ENCODE measurements at places on chromosomes 11 and 22. TPM values are rescaled to one million over a fixed set of nuclear protein-coding genes. Genes with fewer than 3 reads are reported as not detected.

NADSYN1 gene
- total RNA-seq: 46.8 TPM

ACRV1 gene
- not detected for total RNA-seq

GDPD4 gene
- total RNA-seq: not detected

OR5B17 gene
- total RNA-seq: not detected

ARHGEF17 gene
- 6.6 TPM for total RNA-seq

RNF141 gene
- 21.8 TPM for total RNA-seq

MUC5AC gene
- not detected for total RNA-seq

OR51E1 gene
- total RNA-seq: not detected

CNTF gene
- 0.26 TPM for total RNA-seq

E2F8 gene
- total RNA-seq: 5.6 TPM

DNA sequence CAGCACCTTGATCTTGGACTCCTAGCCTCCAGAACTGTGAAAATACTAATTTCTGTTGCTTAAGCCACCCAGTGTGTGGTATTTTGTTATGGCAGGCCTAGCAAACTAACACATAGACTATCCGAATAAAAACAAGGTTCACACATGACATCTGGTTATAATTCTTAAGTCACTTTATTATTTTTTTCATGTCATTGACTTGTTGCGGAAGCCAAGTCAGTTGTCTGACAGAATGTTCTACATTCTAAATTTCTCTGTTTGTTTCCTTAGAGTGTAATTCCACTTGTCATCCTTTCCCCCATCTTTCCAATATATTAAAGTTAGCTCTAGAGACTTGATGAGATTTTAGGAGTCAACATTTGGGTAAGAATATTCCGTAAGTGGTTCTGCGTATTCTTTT is 40.6 kb downstream of the RAB30 start:
- no peak for DNase-seq

DNA sequence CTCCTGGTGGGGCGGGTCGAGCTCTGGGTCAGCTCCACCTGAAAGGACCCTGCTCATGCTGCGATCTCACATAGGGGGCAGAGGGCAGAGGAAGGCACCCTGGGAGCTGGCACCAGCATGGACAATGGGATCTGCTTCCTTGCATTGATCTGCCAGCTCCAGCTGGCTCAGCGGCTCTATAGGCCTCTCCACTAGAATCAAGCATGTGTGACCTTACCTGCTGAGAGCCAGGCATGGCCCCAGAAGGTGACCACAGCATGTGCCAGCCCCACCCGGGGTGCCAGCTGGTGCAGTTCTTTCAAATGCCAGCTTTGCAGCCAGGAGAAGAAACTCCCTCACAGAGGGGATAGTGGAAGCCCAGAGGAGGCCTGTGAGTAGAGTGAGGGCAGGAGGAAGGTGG is 22.0 kb upstream of the KLHL35 start:
- DNase-seq: no peak

DNA sequence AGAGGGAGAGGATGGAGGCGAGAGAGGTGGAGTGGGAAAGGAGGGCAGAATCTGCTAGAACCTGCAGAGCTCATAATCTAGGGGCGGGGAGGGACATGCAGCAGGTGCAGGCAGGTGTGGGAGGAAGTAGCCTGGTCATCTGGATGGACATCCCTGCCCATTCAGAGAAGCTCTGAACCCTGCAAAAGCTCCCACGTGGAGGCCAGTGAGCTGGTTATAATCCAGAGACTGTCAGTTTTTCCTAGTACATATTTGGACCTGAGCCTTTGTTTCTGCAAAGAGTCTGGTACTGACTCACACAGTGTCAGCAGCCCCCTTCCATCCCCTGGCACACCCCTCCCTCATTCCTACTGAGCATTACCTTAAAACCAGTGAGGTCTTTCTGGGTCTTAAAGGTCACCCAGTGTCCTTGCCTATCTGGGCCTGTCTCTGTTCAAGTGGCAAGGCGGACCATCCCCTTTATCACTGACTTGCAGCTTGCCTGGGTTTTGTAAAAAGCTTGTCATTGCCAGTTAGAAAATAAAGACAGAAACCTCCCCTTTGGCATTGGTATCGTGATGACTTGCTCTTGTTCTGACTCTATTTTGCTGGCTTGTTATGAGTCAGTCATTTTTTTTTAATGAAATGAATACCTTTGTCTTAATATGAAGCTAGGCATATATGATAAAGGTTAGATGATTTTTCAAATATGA is 26.1 kb downstream of the PTPRJ start:
- no peak for DNase-seq

DNA sequence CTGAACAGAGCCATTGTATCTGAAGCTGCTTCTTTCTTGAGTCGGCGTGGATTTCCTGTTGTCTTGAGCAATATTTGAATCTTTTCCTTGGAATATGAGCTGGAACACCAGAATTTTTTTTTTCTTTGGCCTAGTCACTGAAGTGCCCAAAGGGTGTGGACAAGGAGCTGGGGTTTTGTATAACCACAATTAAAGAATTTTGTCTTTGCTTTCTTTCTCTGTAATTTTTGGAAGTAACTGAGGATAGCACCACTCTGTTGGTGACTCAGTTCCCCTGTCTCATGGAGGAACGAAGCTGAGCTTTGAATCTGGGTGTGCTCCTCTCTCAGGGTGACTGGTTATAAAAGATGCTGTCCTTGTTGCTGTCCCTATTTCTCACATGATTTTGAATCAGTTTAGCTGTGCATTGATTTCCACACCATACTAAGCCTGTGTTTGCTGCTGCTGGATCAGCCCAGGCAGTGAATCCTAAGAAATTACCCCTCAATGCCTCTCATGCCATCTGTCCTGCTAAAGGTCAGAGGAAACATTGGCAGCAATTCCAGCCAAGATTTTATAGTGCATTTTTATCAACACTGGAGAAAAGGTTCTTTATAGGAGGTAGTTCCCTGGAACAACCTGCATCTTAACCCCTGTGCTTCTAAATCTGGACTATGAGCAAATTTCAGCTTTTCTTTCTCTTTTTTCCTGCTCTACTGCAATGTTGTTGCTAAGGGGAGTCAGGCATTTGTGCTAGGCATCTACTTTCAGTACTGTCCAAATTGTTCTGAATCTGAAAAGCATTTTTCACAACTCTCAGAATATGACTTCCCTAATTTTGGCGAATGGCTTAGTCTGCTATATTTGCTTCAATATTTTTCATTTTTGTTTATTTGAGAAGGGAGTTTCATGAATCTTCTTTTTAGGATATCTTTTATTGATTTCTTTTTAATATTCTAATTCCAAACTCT is 540.8 kb downstream of the SOX6 start:
- no peak for DNase-seq

- no peak for DNase-seq
Observed at GRCh38 chr11:2797741-2798361, 87.7 kb downstream of the CDKN1C start.

DNA sequence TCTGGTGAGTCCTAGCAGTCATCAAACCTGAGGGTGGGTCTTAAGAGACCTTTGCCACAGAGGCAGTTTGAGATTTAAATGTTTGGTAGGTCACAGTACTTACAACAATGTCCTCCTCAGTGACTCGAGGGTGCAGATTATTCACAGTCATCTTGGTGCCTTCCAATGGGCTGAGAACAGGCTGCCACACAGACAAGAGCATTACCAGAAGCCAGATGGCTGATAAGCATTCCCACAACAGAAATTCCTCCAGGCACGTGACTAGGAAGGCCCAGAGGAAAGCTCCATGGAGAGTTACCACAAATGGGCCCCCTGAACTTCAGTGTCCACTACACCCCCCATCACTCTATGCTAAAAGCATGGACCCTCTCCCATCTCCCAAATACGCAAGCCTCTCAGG is 19.2 kb downstream of the POLDIP3 start:
- no peak for DNase-seq

GRCh38 chr11:109788948-109789490 is 304.2 kb upstream of the ZC3H12C start:
- DNase-seq: no peak

DNA sequence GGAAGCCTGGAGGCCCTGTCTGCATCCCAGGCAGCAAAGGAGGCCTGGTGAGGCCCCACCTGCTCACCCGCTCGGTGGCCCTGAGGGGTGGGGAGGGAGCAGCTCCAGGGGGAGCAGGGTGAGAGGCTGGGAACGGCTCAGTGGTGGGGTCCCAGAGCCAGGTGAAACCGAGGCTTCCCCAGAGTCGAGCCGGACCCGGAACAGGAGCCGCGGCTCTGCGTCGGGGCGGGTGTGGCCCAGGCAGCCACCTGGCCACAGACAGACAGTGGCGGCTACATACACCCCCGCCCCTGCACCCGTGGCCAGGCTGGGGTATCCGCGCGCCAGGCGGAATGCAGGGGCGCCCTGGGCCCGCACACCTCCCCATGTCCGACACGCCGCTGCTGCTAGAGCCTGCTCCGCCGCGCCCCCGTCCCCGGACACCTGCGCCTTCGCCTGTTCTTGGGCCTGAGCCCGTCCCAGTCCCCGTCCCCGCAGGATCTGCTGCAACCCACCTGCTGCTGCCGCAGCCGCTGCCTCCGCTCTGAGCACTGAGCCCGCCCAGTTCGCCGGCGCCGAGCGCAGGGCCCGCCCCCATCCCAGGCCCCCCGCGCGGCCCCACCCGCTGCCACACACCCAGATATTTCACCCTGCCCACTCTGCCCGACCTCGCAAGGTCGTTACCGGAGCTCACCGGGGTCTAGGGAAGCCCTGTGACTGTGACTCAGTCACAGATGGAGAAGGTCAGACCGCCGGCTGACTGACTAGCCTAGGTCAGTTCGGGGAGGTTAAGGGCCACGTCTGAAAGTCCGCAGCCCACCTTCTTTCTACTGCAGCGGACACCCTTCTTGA is at the start of gene SLC7A4:
SLC7A4 (minus strand) TSS at position 525 of the 831 bp plus-strand sequence. CDS start 749 bp downstream, outside the sequence.
- peak; percentile 85 for DNase-seq

GRCh38 chr11:78635814-78636506 is 61.3 kb upstream of the NARS2 start:
- no peak for DNase-seq

DNA sequence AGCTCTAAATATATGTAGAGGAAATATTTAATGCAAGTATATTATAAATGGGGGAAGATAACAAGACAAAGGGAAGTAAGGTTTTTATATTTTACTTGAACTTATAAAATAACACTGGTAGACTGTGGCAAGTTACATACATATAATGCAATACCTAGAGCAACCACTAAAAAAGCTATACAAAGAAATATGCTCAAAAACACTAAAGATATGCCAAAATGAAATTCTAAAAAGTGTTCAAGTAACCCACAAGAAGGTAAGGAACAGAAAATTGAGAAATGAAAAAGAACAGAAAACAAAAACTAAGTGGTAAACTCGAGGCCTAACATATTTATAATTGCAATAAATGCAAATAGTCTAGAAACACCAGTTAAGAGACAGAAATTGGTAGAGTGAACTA is 32.5 kb downstream of the BTG4 start:
- DNase-seq: no peak

DNA sequence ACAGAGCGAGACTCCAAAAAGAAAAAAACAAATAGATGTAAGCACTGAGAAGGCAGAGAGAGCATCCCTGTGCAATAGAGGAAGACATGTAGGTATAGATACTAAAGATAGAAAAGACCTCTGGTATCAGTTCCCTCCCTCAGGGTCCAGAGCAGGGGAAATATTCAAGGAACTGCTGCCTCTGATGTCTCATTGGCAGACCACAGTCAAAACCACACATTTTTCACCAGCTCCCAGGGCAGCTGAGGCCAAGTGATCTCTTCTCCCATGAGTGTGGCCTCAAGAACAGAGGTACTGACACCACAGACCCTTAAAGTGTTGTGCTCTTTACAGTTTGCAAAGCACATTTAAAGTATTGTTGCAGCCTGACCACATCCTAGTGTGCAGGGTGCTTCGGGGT is 288.5 kb downstream of the NTM start:
- no peak for DNase-seq

DNA sequence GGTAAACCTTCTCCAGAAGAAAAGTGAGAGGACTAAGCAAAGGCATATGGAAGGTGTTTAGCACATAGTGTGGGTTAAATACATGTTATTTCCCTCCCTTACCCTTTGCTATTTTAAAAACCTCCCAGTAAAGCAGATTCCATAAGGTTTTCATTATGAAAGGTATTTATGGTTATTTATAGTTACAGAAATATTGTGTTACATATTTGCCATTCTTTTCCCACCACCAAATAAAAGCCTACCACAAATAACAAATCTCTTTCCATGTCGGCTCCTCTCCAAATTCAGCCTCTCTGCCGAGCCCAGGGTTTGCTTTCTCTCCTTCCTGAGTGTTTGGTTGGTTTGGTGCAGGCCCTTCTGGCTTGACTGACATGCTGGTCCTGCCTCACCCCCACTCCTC is 64.4 kb downstream of the INSC start:
- DNase-seq: no peak

DNA sequence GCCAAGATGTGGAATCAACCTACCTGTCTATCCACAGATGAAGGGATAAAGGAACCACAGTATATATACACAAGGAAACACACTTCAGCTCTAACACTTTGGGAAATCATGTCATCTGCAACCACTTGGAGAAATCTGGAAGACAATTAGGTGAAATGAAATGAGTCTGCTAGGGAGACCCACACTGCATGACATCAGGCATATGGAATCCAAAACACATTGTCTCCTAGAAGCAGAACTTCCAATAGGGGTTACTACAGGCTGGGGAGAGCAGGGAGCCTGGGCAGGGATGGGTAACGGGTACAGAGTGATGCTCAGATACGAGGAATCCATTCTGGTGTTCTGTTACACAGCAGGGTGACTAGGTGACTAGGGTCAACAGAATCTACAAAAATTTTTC is 18.3 kb downstream of the RGL4 start:
- DNase-seq: no peak

GRCh38 chr11:126024123-126024522 is 38.5 kb downstream of the CDON start:
- no peak for DNase-seq

- DNase-seq: no peak
Observed at GRCh38 chr11:104333977-104334376, 170.0 kb upstream of the PDGFD start.

DNA sequence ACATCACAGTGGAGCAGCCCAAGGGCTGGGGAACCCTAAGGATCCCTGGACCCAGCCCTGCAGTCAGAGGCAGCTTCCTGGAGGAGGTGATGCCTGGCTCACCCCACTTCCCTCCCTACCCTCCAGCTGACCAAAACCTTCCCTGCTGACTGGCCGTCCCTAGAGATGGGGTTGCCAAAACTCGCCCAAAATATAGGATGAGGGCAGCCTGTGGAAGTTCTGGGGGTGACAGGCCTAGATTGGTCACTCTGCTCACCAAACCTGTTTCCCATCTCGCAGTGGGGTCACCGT is 35.0 kb upstream of the PPARA start:
- no peak for DNase-seq

DNA sequence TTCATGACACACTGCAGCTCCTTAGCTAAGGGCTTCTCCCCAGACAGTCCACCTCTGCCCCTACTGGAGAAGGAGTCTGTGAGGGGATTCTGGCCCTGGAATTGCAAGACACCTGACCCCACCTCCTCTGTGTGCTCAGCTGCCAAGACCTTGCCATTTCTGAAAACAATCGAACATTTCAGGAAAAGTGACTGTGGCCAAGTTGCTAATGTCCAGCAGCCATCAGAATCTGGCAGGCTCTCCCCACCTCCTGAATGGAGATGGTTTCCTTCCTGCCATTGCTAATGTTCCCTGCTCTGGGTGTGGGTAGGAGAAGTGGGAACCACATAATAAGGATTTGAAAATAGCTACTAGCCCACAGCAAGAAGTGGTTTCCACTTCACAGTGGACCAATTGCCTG is 127.2 kb upstream of the ALX4 start:
- DNase-seq: no peak

GRCh38 chr11:64430645-64431044 is 71.7 kb downstream of the RPS6KA4 start:
- peak; percentile 14 for DNase-seq

Measured in H7 (cell line).